Stimulated activated CD4-positive, alpha-beta T cell treated with anti-CD3 and anti-CD28 coated beads, Interleukin-4, amount 100 ng/mL, for 1 hour (primary cell): ENCODE measurements at places on chromosomes 13 and 19.

- no peak for DNase-seq
Observed at GRCh38 chr13:32917504-32917903, 98.7 kb upstream of the KL start.

GRCh38 chr13:21883713-21884112 is 212.8 kb downstream of the FGF9 start:
- no peak for DNase-seq

DNA sequence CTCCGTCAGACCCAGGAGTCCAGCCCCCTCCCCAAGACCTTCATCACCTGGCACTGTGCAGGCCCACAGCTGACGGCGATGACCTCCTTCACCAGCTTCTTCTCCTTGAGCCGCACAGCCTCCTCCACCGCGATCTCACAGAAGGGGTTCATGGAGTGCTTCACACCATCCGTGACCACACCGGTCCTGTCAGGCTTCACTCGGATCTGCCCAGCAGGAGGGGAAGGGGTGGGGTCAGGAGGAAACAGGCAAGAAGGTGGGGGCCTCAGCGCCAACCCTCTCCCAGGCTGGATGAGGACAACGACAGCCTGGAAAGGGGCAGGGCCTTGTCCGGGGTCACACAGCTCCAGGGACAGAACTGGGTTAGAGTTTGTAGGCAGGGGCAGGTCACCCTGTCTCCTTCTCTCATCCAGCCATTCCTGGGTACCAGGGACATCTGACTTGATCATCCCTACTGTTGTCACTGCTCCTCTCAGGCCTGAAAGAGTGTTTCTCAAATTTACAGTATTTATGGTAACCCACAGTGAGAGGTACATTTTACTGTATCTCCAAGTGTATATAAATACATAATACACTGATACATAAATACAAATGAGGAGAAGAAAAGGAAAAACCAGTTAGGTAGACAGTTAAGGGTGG is 12.0 kb downstream of the ETFB start:
- DNase-seq, result no peak

DNA sequence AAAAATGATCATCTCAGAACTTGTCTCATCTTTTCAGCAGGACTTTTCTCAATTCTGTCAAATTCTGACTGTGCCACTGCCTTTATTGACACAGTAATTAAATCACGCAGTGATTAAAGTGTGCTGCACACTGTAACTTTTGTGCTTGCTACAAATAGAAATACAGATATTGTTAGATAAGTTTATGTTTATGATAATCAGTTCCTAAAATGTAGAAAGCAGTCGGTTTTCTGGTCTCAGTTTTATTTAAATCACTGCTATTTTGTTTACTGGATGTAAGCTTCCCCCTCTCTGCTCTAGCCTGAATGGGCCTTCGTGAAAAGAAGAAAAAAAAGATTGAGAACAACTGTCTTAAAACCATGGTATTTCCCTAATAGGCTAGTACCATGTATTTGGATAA is 258.8 kb upstream of the STARD13 start:
- DNase-seq, result no peak

DNA sequence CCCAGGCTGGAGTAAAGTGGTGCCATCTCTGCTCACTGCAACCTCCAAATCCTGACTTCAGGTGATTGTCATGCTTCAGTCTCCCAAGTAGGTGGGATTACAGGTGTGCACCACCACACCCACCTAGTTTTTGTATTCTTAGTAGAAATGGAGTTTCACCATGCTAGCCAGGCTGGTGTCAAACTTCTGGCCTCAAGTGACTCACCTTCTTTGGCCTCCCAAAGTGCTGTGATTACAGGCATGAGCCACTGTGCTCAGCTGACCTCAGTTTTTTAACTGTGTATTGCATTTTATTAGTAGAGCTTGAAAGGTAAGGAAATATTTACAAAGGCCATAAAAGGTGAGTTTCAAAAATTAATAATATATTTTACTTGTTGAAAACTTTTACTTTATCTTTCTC is 2.3 kb downstream of the ZNF726 start:
- no peak for DNase-seq

- DNase-seq, result no peak
Observed at GRCh38 chr19:13054626-13055212, 47.9 kb downstream of the LYL1 start.

DNA sequence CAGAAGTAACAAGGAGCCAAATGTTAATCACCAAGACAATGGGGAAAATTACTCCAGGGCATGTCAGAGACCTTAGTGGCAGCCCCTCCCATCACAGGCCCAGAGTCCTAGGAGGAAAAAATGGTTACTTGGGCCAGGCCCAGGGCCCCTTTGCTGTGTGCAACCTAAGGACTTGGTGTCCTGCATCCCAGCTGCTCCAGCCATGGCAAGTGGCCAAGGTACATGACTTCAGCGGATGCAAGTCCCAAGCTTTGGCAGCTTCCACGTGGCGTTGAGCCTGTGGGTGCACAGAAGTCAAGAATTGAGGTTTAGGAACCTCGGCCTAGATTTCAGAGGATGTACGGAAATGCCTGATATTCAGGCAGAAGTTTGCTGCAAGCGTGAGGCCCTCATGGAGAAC is 46.7 kb downstream of the OR10H4 start:
- no peak for DNase-seq

GRCh38 chr13:99214232-99214631 is 13.6 kb downstream of the UBAC2 start:
- peak; percentile 53 for DNase-seq

- no peak for DNase-seq
Observed at GRCh38 chr13:59342400-59342799, 821.3 kb downstream of the DIAPH3 start.

DNA sequence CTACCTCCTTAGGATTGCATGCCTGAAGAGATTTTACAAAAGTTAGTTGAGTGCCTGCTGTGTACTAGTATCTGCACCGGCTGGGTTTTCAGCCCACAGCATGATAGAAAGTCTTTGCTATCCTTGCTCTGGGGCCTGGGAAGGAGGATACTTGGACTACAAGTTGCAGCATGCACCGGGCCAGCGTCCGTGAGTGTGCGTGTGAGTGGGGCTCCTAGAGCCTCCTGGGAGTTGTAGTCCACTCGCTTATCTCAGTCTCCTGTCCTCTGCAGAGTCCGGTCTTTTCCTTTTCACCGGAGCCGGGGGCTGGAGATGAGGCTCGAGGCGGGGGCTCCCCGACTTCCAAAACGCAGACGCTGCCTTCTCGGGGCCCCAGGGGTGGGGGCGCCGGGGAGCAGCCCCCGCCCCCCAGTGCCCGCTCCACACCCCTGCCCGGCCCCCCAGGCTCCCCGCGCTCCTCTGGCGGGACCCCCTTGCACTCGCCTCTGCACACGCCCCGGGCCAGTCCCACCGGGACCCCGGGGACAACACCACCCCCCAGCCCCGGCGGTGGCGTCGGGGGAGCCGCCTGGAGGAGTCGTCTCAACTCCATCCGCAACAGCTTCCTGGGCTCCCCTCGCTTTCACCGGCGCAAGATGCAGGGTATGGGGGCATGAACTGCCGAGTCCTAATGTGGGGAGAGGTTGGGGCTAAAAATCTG is 20.6 kb downstream of the BRSK1 start:
- DNase-seq, result peak; percentile 18

- DNase-seq, result no peak
Observed at GRCh38 chr19:9910625-9911024, 25.7 kb downstream of the OLFM2 start.

- no peak for DNase-seq
Observed at GRCh38 chr13:18921063-18921462, 260.6 kb downstream of the TUBA3C start.
